H9 (cell line): ENCODE measurements at places on chromosomes 2 and 18.

DNA sequence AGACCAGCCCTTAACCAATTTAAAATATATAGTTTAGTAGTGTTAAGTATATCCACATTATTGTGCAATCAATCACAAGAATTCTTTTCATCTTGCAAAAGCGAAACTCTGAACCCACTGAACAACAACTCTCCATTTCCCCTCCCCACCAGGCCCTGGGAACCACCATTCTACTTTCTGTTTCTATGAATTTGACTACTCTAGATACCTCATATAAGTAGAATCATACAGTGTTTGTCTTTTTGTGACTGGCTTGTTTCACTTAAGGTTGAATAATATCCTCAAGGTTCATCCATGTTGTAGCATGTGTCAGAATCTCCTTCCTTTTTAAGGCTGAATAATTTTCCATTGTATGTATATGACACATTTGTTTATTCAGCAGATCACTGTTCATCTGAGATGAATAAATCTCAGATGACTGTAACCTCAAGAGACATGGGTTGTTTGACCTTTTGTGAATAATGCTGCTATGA, 8.1 kb upstream of the SOS1 start:
- no peak for DNase-seq

GRCh38 chr18:24982831-24983230, 369.1 kb downstream of the ZNF521 start:
- no peak for DNase-seq

DNA sequence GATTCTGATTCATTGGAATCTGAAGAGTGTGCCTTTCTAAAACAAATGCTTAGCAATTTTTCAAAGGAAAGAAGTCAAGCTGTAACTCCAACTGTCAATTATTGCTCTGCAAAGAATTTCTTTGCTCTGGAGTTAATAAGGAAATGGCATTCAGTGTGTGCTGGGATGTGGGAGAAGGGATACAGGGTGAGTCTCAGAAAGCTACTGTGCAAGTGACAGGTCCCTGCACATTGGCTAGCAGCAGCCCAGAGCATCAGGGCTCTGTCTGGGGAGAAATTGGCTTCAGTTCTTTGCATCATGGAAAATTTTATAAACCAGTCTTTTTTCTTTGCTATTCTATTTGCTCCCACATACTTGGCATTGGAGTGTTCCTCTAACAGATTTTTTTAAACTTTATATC, 1.1 kb upstream of the SYT4 start:
- DNase-seq: no peak

DNA sequence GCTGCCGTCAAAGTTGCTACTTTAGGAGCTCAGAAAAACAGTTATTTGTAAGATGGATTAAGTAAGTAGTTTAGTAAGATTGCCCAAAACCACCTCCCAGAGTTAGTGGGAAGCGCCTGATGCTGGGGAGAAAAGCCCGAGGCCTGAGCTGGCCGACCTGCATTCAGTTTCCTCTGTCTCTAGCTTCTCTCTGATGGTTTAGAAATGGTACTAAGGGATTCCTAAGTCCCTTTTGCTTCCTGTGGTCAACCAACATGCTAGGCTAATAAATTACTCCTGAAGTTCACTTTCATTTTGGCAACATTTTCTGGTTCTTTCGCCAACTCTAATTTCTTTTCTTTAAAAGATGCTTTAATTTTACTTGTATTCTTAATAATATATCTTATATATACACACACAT, 60.1 kb downstream of the ASAP2 start:
- no peak for DNase-seq

DNA sequence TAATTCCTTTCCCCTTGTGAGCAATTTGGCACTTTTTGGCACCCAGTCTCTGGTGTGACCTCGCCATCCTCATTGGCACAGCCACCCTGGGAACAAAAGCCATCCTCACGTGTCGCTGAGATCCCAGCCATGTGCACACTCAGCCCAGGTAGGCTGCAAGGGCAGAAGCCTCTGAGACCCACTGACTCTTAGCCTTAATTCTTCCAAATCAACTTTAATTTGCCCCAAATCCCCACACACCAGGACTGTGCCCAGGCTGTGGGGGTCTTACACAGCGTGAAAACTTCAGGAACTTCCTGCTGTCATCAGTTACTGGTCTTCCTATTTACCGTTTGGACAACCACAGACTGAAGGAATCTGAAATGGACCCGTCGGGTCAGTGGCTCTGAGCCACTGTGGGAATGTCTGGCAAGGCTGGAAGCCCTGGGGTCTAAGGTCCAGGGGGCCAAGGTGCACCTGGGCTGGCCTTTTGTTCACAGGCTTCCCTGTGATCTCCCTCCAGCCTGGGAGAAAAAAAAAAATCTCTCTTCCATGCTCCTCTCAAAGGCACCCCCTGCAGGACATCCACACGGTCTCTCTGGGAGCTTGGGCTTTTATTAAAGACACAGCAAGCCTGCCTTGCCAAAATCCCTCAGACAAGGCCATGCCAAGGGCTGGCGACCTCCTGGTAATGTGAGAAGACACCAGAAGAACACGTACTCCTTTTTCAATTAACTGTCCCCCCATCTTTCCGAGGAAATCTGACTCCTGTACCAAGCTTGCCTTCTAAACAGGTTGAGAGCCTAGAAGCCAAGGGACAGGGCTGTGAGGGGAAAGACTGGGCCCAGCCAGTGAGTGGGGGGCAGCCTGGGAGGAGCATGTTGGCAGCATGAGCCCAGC, 42.1 kb upstream of the LAPTM4A start:
- DNase-seq: peak; percentile 78

DNA sequence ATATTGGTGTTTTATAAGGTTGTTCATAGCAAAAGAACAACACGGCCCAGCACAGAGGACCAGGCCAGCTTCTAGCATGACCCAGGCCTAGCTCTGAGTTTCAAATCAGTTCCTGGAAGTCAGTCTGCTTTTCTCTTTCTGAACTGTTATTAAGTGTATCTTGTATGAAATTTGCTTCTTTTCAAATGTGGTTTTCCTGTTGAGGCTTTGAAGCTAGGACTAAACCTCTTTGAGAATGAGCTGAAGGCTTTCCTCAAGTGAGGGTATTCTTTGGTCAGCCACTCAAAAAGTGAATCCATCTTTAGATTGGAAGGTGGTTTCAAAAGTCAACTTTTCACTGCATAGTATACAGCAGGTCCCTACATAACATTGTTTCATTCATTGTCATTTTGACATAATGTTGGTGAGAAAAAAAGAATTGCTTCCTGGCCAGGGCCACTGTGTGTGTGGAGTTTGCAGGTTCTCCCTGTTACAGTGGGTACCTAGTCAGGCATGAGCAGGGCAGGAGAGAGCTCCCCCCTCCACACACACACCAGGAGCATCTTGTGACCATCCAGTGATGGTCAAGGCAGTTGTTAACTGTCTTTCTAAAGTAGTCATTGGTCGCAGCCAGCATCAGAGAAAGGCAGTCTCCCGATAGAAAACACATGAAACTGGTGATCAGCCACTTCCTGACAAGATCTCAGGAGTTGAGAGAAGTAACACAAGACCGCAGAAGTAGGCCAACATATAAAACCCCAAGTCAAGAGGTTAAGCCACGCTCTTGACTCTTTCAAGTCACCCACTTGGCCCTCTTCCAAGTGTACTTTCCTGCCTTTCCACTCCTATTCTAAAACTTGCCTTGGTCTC, 6.7 kb upstream of the ACAA2 start:
- no peak for DNase-seq

- no peak for DNase-seq
Observed at GRCh38 chr2:29492701-29493100, 377.5 kb downstream of the CLIP4 start.

GRCh38 chr2:27264753-27265535, 2.1 kb upstream of the SLC30A3 start:
- DNase-seq: peak; percentile 89

- DNase-seq: no peak
Observed at GRCh38 chr18:56067969-56068671, 480.1 kb upstream of the TCF4 start.

- DNase-seq: no peak
Observed at GRCh38 chr2:156437272-156437930, 1.2 kb downstream of the GPD2 start.

- no peak for DNase-seq
Observed at GRCh38 chr2:67416136-67416535, 19.0 kb downstream of the ETAA1 start.

DNA sequence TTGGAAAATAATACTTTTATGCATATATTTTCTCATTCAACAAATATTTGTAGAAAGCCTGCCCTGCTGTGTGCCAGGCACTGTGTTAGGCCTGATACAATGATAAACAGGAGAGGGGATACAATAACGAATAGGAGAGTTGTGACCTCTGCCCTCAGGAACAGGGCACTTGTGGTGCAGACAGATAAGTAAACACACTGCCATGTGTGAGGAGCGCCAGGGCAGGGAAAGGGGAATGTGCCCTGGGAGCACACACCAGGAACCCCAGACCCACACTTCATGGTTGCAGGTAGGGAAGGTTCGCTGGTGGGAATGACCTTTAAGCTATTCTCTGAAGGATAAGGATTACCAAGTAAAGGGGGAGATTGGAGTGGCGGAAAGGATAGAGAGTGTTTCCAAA, 42.2 kb upstream of the DSC1 start:
- DNase-seq: no peak

DNA sequence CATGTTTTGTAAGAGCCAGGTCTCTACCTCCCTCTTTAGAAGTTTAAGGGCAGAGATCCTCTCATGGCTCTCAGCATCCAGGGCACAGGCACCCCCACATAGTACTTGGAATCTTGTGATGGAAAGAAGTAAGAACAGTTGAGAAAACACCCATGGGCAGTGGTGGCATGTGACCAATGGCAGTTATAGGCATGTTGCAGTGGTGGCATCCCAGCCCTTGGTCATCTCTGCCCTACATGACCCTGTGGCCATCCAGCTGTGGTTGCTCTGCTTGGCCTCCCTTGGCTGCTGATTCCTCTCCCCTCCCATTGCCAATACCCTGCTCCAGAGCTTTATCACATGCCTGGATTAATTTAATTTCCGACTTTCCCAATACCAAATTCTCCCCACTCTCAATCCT, 13.3 kb upstream of the MSH2 start:
- DNase-seq: no peak

DNA sequence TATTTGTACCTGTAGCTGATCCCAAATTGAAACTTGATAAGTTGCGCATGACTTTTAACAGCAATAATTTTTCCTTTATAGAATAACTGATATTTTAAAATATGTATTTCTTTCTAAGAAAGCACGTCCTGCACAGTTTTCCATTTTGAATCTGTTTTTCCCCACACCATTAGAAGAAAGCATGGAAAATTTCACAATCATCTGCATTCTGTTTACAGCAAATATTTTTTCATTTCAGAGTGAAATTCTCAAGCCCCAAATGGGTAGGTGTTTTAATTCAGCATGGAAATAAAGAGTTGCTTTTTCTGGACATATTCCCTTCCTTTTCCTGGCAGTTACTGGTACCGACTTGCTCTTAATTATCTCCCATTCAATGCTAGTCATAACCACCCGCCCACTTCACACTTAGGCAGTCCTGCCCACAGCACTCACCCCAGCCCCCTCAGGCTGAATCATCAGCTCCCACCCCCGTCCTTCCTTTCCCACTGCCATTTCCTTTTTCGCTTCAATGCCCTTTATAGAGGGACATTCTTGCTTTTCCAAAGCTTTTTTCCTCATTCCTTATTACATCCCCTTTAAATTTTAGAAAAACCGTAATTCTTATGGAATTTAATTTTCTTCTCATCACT, 89.2 kb upstream of the GLS start:
- no peak for DNase-seq
